ENCODE measurements at places on chromosomes 2 and 18. TPM values are rescaled to one million over a fixed set of nuclear protein-coding genes. Genes with fewer than 3 reads are reported as not detected.
A peak's percentile ranks its signal among the peaks of the same experiment; 100 is the strongest.

- peak; percentile 91 for DNase-seq
Observed at GRCh38 chr2:98868548-98869271, 67.3 kb downstream of the CRACDL start.

Gene EPHA4
- 21.3 TPM for total RNA-seq

GRCh38 chr2:69305712-69306392, 81.2 kb downstream of the GFPT1 start:
- no peak for DNase-seq

DNA sequence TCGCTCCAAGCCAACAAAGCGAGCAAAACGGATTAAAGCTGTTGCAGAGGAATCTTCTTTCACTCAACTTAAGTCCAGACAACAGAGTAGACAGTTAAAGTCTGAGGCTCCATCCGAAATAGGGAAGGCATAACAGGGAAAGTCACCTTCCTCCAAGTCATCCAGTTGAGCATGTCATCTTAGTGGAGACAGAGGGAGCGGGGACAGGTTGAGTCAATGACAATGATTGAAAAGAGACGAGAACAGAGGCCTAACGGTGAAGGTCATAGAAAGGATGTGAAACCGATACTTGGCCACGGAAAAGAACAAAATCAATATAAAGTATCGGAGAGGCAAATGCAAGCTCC, 455 bp downstream of the C18orf32 start:
- no peak for DNase-seq

- no peak for DNase-seq
Observed at GRCh38 chr2:195734395-195734794, 77.4 kb downstream of the SLC39A10 start.

DNA sequence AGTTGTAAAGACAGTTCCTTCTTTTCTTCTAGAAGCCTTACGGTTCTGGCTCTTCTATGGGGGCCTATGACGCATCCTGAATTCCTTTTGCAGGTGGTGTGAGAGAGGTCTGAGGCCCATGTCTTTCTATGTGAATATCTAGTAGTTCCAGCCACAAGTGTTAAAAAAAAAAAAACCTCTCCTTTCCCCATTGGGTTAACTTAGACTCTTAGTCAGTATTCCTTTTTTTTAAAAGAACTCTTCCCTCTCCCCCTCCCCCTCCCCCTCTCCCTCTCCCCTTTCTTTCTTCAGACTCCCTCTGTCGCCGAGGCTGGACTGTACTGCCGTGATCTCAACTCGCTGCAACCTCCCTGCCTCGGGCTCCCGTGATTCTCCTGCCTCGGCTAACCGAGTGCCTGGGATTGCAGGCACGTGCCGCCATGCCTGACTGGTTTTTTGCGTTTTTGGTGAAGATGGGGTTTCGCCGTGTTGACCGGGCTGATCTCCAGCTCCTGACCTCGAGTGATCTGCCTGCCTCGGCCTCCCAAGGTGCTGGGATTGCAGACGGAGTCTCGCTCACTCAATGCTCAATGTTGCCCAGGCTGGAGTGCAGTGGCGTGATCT, 11.4 kb upstream of the CIDEA start:
- DNase-seq = no peak

DNA sequence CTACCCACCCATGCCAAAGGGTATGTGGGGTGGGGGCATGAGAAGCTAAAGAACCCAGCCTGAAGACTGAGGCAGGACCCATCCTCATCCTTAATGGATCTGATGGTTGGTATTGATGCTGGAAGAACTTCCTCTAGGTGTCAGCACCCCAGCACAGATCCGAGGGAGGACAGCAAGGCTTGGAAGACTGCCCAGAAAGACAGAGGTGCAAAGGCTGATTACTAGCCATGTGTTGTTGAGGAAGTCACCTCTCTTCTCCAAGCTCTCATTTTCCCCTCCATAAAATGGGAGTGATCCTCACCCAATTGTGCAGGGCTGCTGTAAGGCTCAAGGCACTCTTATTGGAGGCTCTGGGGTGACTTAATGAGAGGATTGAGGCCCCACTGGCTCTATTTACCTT, 256.5 kb downstream of the CELF4 start:
- no peak for DNase-seq

GRCh38 chr2:38704664-38705063, 38.8 kb downstream of the GALM start:
- no peak for DNase-seq

DNA sequence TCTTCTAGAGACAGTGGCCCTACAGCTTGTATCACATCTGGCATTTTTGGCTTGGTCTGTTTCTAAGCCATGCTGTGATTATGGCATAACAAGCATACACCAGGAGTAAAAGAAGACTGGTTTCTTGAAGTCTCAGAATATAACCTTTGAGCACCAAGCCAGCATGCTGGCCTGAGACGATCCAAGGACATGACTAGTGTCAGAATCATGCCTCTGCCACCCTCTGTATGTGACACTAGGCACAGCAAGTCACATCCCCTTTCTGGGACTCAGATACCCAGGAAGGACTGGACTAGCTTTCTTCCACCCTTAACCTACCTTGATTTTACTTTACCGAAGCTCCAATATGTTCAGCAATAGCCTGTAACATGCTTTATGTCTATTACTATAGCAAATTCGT, 345.5 kb downstream of the SETBP1 start:
- no peak for DNase-seq

Gene REEP1
- 0.25 TPM for total RNA-seq

- DNase-seq = no peak
Observed at GRCh38 chr18:69759046-69759445, 188.6 kb downstream of the CD226 start.

DNA sequence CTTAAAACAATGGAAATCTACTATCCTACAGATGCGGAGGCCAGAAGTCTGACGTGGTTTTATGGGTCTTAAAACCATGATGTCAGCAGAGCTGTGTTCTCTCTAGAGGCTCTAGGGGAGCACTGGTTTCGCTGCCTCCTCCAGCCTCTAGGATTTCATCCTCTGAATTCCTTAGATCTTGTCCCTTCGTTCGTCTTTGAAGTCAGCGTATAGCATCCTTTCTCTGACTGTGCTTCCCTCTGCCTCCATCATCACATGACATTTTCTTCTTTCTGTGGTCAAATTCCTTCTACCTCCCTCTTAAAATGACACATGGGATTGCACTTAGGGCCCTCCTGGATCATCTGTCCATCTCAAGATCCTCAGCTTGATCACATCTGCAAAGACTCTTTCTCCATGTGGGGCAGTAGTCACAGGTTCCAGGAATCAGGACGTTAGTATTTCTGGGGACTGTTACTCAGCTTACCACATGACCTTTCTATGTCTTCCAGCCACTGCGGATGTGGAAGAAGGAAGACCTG, 22.7 kb upstream of the NCK2 start:
- no peak for DNase-seq

GRCh38 chr2:47313728-47314127, 89.2 kb upstream of the MSH2 start:
- DNase-seq = no peak

Gene RUFY4
- total RNA-seq = not detected

DNA sequence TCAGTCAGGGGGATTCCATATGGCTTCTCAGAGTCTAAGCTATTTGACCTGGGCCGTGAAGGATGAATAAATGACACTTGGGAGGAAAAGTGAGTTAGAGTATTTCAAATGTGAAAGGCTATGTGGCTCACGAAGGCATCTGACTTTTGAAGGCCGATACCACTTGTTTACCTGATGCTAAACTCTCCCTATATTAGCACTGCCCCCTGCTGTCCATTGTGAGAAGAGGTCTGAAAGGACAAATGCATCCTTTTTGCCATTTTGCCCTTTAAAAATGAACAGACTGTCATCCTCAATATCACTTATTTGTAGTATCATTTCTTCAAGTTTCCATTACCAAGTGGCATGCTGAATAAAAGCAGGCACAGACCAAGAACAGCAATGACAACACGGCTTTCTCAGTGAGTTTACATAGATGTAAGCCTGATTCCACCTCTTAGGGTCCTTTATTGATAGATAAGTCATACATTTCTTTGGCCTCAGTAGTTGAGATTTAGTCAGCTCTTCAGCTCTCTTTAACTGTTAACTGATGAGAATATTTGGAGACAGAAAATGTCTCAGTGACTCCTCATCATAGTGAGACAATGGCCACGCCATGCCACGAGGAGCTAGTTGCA, 40.1 kb downstream of the DOCK10 start:
- DNase-seq = no peak

GRCh38 chr2:232687382-232688160, 9.6 kb upstream of the GIGYF2 start:
- DNase-seq = no peak

DNA sequence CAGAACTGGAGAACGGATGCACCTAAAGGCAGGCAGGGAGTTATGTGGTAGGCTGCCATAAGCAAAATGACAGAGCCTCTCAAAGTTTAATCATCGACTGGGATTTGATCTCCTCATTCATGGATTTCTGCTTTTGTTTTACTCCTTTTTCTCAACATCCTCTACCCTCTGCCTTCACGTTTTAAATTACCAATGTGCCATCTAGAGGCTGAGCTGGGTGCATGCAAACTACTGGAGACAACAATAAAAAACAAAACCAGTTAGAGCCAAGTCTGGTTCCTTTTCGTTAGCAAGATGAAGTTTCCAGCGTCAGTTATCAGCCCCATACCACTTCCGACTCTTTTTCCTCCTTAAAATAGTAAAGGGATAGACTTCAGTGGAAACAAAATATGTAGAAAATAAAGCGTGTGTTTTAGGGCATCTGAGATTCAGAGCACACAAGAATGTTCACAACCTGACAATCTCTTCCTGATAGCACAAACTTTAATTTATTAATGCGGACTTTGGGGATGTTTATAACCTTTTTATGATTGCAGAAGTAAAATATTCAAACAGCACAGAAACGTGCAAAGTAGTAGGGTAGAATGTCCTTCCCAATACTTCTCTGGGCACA, 117.0 kb downstream of the LAMA1 start:
- DNase-seq = no peak

GRCh38 chr18:75844146-75844545, 416.6 kb upstream of the SMIM21 start:
- DNase-seq = no peak

- no peak for DNase-seq
Observed at GRCh38 chr18:44732599-44732998, 51.9 kb downstream of the SETBP1 start.

Gene PRPF40A
- 94.1 TPM for total RNA-seq

DNA sequence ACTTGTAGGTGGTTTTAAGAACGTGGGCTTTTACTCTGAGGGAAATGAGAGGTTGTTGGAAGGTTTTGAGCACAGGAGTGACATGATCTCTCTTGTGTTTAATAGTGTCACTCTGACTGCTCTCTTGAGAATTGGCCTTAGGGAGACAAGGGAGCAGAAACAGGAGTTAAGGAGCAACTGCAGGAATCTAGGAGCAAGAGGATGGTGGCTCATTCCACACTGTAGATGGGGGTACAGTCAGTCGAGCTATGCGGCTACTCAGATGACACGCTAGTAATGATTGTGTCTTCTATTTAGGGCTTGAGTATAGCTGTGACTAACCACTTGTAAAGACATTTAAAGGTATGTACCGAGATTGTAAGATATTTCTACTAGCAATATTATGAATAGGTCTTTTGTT, 87.4 kb downstream of the RPRM start:
- no peak for DNase-seq

Gene ALPG
- 1.2 TPM for total RNA-seq

Gene RNF152
- not detected for total RNA-seq

GRCh38 chr2:105827351-105828096, 82.8 kb downstream of the NCK2 start:
- no peak for DNase-seq

DNA sequence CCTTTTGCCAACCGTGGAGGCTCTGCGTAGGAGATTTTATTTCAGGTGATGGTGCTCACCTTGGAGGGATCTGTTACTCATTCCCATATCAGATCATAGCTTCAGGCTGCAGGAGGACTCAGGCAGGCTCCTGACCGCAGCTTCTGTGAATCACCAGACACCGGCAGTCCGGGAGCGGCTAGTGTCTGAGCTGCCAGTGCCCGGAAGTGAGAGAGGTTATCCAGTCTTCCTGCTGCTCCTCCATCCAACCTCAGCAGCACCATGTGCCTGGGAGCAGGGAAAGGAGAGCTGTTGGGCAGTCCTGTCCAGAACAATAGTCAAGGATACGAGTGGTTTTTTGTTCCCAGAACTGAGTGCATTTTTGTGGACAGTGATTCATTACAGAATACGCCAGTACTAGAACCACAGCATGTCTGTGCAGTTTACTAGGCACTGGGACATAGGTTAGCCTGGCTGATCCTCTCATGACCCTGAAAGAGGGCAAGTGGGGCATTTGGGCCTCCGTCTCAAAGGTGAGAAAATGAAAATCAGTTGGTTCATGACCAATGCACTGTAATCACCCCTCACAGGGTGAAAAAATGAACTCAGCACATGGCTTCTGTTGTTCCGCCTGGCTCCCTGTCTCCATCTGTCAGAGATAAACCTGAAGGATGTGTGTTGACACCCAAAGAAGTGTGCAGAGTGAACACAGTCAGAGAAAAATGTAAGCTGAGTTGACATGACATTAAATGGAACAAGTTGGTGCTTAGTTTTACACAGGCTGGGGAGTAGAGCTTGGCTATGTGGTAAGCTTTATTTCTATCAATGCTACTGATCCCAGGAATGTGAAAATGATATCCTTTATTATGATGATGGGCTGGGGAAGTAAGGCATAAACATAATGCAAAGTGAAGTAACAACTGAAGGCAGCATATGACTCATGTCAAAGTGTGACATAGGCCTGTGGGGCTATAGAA, 12.2 kb downstream of the FHOD3 start:
- DNase-seq = peak; percentile 92

Gene REG1A
- total RNA-seq = not detected

Gene DSG1
- total RNA-seq = not detected

GRCh38 chr2:88561646-88562388, 65.4 kb downstream of the EIF2AK3 start:
- DNase-seq = no peak

GRCh38 chr2:20781656-20782265, 41.1 kb downstream of the LDAH start:
- no peak for DNase-seq

Gene RAB6D
- not detected for total RNA-seq

Gene TEKT4
- 0.15 TPM for total RNA-seq

Gene SMYD1
- not detected for total RNA-seq

Gene ZNF521
- not detected for total RNA-seq

- DNase-seq = peak; percentile 6
Observed at GRCh38 chr2:31675485-31675901, 94.8 kb upstream of the SRD5A2 start.

DNA sequence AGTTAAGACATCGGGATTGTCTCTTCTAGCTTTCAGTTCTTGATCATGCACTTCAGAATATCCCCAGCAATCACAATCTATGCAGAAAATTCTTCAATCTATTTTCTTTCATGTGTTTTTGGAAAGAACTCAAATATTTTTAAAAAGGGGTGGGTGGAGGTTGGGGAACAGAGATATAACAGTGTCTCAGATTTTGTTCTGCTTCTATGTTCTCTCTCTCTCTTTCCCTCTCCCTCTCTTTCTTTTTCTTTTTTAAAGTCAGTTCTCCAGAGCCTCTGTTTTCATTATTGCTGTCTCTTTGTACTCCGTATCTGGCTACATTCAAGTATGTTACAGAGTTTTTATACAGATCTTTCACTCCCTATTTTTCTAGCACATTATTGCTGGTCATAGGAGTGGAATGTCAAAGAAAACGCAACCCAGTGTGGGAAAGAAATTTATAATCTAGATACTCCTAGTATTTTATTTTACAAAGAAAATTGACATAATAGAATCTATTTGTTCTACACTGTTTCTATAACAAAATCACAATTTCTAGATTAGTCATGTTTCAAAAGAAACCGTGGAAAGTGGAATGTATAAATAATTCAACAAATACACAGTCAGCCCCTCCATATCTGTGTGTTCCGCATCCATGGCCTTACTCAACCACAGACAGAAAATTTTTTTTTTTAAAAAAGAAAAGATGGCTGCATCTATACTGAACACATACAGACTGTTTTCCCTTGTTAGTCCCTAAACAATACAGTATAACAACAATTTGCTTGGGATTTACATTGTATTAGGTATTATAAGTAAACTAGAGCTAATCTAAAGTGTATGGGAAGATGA, 11.2 kb upstream of the NEMP2 start:
- no peak for DNase-seq

Measured in PC-9 (cell line).